Jurkat, Clone E6-1 (cell line): ENCODE measurements at places on chromosomes 2 and 18.

DNA sequence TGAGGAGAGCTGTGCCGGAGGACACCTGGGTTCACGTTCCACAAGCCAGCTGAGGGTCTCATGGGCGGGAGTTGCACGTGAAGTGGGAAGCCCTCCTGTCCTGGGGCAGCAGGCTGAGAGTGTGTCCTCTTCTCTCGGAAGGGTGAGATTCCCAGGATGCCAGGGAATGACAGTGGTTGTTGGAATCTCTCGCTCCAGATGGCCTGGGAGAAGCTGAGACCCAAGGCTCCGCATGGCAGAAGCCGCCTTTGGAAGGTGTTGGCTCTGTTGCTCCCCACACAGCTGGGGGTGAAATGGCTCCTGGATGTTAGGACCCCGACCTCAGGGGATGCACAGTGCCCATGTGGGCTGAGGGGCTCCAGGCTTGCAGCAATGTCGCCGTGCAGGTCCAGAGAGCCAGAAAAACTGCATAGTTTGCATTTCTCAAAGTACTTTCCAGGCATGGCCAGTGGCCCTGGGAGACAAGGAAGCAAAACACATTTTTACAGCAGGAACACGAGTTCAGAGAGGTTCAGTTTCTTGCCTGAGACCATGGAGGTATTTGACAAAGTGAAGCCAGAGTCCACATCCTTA is 153.4 kb downstream of the TMEM18 start:
- DNase-seq = no peak

- DNase-seq = no peak
Observed at GRCh38 chr2:10918661-10919409, 7.1 kb downstream of the KCNF1 start.

DNA sequence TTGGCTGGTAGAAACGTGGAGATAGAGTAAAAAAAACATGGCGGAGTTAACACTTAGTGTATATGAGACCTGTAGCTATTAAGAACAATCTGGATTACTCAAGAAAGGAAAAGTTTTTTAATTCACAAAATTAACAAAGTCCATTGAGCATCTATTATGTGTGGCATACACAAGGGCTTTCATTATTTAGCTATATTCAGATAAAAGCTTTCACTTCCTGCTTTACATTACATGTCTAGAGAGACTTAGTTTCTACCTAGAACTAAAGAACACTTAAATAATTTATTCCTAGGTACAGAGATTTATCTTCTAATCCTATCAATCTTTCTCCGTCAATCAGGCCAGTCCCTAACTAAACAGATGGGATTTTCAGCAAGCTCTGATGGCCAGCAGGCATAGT is 196.0 kb upstream of the SLC39A10 start:
- no peak for DNase-seq

GRCh38 chr18:10477863-10478260 is 23.4 kb downstream of the APCDD1 start:
- DNase-seq = no peak

DNA sequence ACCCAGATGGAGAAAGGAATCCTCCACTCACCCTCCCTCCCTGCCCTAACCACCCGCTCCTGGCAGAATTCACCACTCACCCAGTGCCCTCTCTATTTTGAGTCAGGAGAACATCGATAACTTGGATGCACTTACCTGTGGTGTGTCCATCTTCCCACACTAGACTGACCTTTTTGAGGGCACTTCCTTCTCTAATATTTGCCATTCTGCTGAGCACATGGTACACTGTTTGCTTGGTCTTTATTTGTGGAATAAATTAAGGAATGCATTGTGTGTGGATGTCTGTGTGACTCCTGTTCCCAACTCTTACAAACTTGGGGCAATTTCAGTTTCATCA is 133.7 kb downstream of the ACKR3 start:
- no peak for DNase-seq

DNA sequence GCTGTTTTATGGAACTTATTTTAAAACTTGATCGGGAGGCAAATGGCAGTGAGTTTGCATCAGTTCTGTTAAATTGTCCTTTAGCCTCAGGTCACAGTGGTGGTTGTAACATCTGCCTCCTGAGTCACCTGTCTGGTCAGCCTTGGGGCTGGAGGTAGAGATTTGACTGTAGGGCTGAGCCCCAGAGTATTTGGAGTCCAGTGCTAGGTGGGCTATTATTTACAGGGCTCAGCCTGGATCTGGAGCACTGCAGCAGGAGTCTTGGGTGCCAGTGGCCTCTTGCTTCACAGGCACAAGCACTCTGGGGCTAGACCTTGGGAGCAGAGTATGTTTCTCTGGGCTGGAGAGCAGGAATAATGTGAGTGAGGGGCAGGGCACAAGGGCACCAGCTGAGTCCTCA is 32.8 kb downstream of the TCF7L1 start:
- DNase-seq = no peak

- no peak for DNase-seq
Observed at GRCh38 chr18:5817816-5818215, 77.5 kb downstream of the TMEM200C start.

DNA sequence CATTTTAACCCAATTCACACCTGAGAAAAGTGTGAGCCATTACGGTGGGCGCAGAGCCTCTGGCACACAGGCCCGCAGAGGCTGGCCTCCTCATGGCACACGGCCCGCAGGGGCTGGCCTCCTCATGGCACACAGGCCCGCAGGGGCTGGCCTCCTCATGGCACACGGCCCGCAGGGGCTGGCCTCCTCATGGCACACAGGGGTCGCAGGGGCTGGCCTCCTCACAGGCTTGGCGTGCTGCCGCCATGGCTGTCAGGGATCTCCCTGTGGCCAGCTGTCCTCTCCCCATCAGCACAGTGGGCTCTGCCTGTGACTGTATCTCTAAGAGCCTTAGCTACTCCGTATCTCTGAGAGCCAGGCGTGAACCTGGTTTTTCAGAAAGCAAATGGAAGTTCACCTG is 24.6 kb downstream of the ANO7 start:
- DNase-seq = no peak

- DNase-seq = no peak
Observed at GRCh38 chr2:215357660-215358059, 45.8 kb downstream of the ATIC start.

DNA sequence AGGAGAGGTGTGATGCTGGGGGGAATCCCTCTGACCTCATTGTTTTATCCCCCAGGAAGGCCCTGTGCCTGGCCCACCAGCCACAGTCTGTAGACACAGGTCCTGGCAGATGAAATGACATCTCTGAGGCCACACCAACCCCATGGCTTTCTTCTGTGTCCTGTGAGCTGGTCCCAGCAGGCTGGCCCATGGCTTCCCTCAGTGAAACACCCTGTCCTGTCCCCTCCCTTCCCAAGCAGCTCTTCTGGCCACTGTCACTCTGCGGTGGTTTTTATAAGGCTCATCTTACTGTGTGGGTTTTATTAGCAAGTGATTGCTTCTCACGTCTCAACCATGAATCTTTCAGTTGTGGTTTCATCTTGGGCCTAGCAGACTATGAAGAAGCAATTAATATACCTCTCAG is 102.8 kb upstream of the STPG4 start:
- no peak for DNase-seq

- peak; percentile 83 for DNase-seq
Observed at GRCh38 chr18:45874491-45875184, 49.2 kb downstream of the SIGLEC15 start.

GRCh38 chr18:21678859-21679258 is 25.7 kb downstream of the ABHD3 start:
- no peak for DNase-seq

GRCh38 chr18:23529604-23530003 is 26.3 kb downstream of the RMC1 start:
- no peak for DNase-seq
